Glomerular endothelial cell (primary cell): ENCODE measurements at places on chromosomes 4 and X. TPM values are rescaled to one million over a fixed set of nuclear protein-coding genes. Genes with fewer than 3 reads are reported as not detected.

The RAB33B gene
- total RNA-seq = 22.5 and 23.3 TPM in 2 replicates

The TCEAL5 gene
- not detected in 2 replicates for total RNA-seq

The SH3D19 gene
- total RNA-seq = 73.4 and 79.8 TPM in 2 replicates

The UGT8 gene
- 0.53 and 4.3 TPM in 2 replicates for total RNA-seq

The SULT1E1 gene
- not detected in 2 replicates for total RNA-seq

The NSG1 gene
- total RNA-seq = 4.1 TPM in 1 of 2 replicates, not detected in the other

The FAM133A gene
- total RNA-seq = not detected in 2 replicates

The C4orf50 gene
- not detected in 2 replicates for total RNA-seq

The CLDN2 gene
- total RNA-seq = 0.87 TPM in 1 of 2 replicates, not detected in the other
